Activated CD8-positive, alpha-beta memory T cell treated with anti-CD3 and anti-CD28 coated beads for 4 hours (primary cell): ENCODE measurements at places on chromosomes 3 and 15.

DNA sequence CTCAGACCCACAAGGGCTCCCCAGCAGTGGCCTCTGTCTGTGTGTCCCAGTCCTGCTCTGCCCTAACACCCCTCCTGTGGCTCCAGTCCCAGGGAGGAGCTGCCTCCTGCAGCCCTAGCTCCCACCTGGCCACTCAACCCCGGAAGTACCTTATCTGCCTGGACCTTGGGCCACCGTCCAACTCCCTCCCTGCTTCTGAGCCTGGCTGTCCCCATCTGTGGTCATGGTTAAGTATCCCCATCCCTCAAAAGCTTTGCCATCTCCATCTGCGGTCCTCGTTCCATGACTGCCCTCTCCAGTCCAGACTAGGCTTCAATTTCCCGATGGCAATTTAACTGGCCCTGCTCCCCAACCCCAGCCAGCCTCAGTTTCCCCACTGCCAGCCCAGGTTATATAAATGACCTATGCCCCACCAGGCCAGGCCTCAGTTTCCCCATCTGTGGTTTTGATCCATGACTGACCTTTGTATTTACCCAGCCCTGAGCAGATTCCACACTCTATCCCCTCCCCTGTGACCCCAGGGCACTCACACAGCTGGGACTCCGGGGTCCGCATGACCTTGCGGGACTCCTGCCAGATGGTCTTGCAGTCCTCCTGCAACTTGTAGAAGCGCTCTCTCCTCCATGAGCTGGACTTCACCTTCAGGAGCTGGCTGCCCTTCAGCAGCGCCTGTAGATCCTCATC, 9.6 kb downstream of the PLCD1 start:
- no peak for DNase-seq

- no peak for DNase-seq
These were observed 2.2 kb downstream of the SATB1 start for GRCh38 chr3:18422972-18423371.

- no peak for DNase-seq
These were observed 296.4 kb downstream of the RBMS3 start for GRCh38 chr3:29577250-29577649.

DNA sequence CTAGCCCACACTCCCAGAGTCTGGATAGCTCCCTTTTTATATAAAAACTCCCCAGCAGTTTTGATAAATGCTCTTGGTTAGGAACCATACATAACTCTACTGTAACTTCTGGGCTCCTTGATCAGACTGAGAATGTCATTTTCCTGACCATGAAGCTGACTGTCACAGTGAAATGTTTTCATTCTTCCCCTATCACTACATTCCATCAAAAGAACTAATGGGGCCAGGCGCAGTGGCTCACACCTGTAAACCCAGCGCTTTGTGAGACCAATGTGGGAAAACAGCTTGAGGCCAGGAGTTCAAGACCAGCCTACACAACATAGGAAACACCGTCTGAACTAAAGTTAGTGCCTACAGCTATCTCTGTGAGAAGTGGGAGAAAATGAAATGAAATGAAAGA, 72.8 kb upstream of the MYO5C start:
- DNase-seq = no peak

DNA sequence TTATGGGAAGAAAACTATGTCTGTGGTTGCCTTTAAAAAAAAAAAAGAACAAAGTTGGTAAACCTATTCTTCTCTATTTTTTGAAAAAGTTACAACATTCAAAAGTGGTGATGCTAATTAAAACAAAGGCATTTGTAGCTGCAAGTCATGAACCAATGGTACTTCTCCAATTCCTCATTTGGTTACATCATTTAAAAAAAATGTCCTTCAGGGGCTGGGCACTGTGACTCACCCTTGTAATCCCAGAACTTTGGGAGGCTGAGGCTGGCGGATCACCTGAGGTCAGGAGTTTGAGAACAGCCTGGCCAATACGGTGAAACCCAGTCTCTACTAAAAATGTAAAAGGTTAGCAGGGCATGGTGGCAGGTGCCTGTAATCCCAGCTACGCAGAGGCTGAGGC, 574.6 kb downstream of the VGLL3 start:
- DNase-seq = no peak

DNA sequence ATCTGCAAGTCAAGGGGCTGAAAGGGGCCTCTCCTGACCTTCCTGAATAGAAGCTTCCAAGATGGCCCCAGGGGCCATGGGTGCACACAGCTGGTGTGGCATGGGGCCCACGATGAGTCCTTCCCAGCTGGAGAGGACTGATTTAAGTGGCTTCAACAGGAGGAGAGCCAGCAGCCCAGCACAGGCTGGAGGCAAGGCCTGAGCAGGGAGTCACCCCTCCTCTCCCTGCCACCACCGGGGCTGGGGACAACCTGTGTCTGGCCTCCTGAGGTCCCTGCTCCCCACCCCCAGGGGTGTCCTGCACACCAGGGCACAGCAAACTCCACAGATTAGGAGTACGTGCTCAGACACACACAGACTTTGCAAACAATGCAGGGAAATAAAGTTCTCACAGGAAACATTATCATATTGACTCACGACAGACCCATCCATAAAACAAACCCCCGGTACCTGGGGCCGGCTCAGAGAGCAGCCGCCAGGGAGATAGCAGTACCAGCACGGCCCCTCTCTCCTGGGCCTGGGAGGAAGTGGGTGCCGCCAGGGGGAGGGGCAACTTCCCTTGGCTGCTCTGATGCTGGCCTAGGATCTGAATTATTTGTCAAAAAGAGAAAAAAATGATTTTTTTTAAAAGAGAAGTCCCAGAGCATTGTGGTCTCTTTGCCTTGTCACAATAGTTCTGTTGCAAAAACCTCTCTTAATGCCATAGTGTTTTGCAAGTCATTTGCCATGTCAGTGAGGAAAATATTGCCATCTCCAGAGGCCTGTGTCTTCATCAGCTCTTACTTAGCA, 21.9 kb upstream of the TSEN2 start:
- no peak for DNase-seq

GRCh38 chr3:48609088-48610005, at the start of gene UQCRC1:
Gene UQCRC1, minus strand, starts transcription at chr3:48609646. Its CDS starts 26 bp downstream, at chr3:48609620.
- DNase-seq = peak; percentile 81

GRCh38 chr3:184778426-184779332, 33.3 kb upstream of the VPS8 start:
- DNase-seq = no peak

DNA sequence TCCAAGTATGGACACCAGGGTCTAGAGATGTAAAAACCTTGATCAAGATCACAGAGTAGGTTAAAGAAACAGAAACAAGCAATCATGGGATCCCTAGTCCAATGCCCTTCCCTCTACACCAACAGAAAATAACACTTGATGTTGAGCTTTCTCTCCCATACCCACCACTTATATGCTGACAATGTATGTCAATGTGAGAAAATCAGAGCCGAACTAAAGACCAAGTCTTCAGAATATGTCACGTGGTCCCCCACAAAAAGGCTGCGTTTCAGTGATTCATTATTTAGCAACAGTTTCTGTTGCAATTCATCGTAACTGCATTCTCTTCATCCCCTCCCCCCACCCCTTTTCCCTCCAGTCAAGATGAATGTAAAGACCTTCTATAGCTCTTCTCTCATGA, 278.9 kb upstream of the STT3B start:
- DNase-seq = no peak

DNA sequence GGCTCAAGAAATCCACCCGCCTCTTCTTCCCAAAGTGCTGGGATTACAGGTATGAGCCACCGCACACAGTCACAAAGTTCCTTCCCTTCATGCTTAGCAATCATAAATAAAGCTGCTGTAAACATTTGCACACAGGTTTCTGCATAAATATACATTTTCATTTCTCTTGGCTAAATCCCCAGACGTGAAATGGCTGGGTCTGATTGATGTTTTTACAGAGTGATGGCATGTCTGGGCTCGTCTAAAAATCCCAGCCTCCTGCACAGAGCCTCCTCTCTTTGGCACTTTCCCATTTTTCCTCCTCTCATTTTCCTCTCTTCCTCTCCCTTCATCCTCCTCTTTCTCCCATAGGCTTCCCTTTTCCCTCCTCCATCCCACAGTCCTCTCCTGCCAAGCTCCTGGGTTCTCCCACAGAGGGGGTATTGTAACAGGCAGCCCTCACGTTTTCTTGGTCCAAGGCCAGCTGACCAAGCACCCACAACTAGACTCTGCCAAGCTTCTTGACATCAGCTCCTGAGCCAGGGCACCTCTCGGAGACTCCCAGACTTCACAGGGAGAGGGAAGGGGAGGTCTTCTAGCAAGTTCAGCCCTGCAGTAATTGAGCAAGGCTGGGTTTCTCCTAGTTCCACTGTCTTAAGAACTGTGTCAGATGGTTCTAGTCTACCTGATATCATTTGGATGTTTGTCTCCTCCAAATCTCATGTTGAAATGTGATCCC, 10.5 kb upstream of the PLA2G4E start:
- DNase-seq = no peak

- no peak for DNase-seq
These were observed 6.7 kb downstream of the RNU6-1 start for GRCh38 chr15:67832897-67833709.

DNA sequence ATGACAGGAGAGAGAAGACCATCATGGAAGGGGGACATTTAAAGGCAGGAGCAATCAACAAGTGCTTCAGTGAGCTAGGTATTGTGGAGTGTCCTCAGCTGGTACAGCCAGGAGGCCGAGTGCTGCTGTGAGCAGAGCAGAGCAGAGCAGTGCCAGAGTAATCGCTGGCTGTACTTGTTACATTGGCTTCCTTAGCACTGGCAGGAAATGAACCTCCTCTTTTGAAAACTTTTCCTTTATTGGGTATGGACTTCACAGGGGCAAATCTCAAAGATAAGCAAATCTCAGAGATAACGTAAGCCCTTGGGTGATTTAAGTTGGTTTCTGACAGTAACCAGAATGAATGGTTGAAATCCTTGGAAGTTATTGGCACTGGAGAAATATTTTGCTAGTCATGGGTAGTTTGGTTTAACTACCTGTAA, 2.1 kb downstream of the SH3GL3 start:
- DNase-seq = no peak

DNA sequence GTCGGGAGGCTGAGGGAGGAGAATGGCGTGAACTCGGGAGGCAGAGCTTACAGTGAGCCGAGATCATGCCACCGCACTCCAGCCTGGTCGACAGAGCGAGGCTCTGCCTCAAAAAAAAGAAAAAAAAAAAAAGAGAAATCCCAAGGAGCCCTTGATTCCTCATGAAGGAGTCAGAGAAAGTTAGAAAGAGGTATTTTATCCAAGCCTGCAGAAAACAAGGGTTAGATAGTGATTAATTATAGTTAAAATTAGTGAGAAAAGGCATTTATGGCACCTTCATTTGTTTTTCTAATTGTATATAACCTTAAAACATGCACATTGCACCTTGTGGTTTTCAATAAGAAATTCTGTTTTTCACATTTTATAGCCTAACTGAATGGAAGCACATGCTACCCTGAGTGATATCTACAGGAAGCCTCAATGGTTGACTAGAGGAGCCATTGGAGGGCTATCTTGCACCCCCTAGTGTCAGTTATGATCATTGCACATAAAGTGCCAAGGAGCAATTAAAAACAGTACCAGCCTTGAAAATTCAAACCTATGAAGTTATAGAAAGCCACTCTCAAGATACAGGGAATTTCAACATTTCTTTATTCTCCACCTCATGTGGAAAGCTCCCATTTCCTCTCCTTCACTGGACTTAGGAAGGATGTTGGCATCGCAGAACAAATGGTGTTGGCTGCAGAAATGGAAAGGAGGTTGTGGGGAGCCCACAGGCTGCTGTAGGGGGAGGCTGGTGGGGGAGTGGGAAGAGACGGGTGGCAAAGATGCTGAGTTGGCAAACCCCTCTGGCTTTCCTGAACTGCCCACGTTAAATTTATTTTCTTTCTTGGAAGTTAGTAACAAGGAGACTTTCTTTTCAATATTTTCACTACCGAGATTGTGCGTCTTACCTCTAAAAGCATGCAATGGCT, 48.5 kb downstream of the ITGA11 start:
- DNase-seq = no peak

- no peak for DNase-seq
These were observed 742 bp downstream of the TNK2 start for GRCh38 chr3:195907684-195907933.

DNA sequence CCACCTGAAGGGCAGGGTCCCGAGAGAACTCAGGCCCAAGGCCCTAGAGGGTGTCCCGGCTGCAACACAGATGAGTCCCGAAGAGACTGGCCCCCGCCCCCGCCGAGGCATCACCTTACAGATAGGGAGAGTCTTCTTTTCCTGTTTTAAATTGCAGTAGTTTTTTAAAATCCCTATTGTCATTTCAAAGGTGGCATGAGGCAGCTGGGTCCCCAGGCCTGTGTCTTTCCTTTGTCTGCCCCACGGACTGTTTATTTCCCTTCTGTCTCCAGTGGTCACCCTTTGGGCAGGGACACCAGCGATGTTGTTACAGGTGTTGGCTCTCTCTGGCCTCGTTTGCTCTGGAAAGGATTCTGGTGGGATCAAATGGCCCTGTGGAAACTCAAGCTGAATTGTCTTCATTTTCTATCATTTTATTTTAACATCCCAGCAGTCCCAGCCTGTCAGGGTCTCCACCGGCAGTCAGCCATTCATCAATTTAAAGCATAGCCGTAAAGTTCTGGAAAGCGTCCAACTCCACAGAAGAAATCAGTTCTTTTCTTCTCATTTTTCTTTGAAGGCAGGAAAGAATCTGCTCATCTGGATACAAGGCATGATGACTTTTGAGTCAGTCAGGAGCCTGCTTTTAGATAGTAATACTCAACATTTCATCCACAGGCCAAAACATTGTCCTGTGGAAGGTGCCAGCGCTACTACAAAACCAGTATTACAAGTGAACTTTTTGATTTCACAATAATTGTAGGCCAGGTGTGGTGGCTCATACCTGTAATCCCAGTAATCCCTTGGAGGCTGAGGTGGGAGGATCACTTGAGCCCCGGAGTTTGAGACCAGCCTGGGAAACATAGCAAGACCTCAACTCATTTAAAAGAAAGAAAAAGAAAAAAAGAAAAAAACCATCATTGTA, 96.2 kb downstream of the HES1 start:
- no peak for DNase-seq

GRCh38 chr3:189488241-189488767, 142.9 kb upstream of the TP63 start:
- DNase-seq = no peak

GRCh38 chr15:83064859-83065258, 2.2 kb downstream of the BTBD1 start:
- no peak for DNase-seq

DNA sequence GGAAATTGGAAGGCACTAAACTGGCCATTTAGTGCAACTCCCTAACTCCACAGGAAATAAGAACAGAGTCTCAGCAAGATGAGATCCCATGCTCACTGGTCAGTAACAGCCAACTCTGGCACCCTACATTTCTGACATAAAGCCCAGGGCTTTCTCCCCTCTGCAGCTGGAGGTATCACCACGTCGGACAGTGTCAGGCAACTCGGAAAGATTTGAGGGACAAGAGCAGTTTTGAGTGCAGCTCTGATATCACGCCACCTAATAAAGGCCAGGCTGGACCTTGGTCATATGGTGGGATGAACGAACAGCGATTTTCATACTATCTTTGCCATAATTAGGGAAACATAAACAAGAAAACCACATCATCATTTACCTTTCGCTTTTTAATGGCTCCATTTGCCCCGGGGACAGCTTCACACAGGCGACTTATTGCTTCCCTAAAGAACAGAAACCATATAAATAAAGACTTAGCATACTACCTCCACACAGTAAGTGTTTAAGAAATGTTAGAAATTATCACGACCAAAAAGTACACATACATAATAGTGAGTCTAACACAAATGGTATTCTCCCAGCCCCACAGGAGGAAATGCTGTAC, 12.5 kb downstream of the EID1 start:
- DNase-seq = no peak
